ENCODE measurements at places on chromosomes 6 and 20. TPM values are rescaled to one million over a fixed set of nuclear protein-coding genes. Genes with fewer than 3 reads are reported as not detected.

DNA sequence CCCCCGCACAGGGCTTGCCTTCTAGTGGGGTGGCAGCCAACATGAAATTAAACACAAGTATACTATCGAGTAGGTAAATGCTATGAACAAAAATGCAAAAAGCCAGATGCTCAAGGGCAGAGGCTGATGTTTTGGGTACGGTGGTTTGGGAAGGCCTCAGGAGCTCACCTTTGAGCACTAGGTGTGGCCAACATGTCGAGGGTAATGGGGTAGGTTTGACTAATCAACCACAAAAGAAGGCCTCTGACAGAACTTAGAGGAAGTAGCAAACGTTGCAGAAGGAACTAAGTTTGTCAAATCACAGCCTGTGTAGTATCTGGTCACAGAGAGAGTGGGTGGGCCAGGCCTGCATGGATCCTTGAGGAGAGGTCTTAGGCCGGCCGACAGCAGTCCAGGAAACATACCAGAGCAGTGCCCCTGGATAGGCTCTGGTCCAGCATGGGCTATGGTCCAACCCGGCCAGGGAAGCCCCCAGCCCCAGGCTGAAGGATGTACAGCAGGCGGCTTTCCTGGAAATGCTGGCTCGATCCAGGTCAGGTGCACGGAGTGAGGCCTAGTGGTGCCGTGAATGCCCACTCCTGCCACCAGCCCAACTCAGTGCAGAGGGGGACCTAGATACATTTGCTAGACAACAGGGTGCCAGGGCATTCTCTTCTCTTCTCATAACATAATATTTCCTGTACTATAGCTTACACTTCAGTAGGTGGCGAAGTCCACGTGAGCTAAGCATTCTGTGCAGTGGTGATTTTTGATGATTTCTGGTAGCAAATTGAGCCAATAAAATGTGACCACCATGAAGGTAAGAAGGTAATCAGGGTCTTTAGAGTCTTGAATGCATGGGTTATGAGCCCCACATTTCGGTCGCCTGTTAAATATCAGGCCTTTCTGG, 56.3 kb upstream of the CD93 start:
- peak; percentile 83 for DNase-seq

DNA sequence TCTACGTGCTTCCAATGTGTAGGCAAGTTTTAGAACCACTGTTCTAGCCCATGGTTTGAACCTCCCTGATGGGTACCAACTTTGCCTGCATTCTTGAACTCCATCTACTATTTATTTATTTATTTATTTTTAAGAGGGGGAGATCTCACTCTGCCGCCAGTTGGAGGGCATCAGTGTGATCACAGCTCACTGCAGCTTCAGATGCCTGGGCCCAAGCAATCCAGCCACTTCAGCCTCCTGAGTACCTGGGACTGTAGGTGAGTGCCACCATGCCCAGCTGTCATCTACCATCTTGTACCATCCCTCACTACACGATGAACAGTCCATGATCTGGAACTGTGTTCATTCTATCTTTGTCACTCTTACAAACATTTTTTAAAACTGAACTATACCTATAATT, 28.2 kb downstream of the HLA-F start:
- DNase-seq = no peak

The DSP gene
- 471 TPM for total RNA-seq

DNA sequence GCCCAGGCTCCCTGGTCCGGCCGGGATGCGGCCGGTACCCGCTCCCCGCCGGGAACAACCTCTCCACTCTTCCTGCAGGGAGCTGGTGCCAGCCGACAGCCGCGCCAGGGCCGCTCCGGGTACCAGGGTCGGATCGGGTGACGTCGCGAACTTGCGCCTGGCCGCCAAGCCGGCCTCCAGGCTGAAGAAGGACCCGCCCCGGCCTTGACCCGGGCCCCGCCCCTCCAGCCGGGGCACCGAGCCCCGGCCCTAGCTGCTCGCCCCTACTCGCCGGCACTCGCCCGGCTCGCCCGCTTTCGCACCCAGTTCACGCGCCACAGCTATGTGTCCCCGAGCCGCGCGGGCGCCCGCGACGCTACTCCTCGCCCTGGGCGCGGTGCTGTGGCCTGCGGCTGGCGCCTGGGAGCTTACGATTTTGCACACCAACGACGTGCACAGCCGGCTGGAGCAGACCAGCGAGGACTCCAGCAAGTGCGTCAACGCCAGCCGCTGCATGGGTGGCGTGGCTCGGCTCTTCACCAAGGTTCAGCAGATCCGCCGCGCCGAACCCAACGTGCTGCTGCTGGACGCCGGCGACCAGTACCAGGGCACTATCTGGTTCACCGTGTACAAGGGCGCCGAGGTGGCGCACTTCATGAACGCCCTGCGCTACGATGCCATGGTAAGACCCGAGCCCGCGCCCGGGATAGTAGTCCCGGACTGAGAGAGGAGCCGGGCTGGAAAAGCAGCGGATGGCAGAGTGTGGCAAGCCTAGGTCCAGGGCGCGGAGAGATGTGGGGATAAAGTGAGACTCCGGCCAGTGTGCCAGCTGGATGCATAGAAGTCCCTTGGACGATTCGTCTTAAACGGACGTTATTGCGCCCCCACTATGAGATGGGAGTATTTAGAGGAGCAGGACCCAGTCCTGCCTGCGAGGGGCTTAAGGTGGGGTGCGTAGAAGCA, at the start of gene NT5E:
TSS of gene NT5E (plus strand) at position 266 of the 942 bp plus-strand sequence. CDS start at position 323, 57 bp downstream.
- DNase-seq = peak; percentile 95

The GCLC gene
- 37.1 TPM for total RNA-seq

The SPATA25 gene
- total RNA-seq = 1.2 TPM

The PSORS1C1 gene
- 4.2 TPM for total RNA-seq

The ZNF318 gene
- 23.6 TPM for total RNA-seq

DNA sequence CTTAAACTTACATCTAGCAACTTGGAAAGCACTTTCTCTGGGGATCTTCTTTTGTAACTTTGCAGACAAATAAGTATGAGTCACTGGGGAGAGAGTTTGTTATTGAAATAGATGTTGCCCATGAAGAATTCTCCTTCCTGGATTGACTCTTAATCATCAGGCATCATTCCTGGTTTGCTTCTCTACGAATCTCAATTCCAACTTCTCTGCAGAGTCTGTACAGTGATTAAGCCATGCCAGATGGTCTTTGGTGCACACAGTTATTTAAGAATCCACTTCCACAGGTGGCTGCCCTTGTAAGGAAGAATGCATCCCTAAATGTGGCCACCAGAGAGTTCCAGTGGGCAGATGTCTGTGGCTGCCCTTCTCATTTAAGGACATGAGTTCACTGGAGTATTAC, 25.7 kb downstream of the MYCT1 start:
- DNase-seq = no peak

The PTCRA gene
- total RNA-seq = not detected

The PSMB9 gene
- total RNA-seq = 0.90 TPM

DNA sequence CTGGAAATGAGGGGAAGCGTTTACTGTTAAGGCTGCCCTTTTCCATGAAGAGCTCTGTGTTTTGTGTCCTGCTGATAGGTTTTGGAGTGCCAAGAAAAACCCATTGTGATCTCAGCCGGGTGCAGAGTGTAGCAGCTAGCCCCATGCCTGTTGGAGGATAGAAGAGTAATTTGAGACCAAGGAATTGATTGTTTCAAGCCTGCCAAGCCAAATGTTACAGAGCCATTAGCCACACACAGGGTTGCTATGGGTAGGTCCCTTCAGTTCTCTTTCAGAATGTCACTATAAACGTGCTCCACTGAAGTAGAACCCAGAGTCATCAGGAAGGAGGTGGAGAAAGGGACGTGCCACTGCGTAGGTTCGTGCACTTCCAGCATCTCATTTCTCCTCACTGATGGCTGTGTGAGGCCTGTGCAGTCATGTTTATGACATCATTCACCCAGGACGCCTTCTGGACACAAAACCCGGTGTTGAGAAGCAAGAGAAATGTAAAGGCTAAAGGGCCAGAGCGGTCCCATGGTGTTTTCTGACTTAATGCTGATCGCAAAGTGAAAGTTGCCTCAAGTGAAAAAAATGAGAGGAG, 6.6 kb downstream of the GMPR start:
- no peak for DNase-seq

DNA sequence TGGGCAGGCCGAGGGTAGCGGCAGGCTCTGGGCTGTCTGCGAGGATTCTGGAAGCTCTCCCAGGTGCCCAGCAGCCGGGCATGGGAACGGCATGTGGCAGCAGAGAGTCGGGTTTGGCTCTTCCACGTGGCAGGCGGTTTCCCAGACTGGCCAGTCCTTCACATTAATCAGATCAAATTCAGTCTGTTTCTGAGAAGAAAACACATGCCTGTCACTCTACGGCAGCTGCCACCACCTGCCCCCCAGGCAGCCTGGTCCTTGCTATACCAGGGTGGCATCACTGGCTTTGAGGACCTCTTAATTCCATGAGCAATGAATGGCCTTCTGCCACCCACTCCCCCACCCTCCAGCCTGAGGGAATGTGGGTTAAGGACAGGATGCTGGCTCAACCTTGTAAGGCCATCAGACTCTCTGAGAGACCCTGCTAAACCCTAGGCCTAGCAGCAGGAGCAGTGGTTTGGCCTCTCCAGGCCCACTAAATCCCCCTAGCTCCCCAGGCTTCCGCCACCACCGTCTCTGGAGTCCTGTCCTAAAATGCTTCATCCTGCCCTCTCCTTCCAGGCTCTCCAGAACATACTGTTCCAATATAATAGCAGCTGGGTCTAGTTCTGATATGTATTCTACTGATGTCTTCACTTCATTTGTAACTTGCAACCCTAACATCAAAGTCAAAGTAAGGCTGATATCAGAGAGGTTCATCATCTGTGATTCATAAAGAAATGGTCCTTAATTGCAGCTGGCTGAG, 47.8 kb downstream of the PLCG1 start:
- DNase-seq = peak; percentile 55

The ENTPD6 gene
- total RNA-seq = 50.3 TPM

The C6orf15 gene
- total RNA-seq = not detected

DNA sequence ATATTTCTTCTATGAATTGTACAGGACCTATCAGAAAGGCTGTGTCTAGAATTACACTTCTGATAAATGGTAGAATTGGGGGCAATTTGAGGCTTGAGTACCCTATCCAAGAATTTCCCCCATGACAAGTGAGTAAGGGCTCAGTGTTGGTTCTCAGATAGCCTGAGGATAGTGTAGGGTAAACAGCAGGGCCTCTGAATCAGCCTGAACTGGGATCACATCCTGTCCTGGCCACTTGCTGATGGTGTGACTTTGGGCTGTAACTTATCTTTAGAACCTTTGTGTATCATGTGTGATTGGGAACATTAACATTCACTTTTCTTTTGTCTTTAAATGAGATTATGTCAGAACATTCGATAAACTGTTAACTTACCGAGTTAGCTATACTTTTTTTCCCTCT, 151.0 kb downstream of the CLIC5 start:
- no peak for DNase-seq

DNA sequence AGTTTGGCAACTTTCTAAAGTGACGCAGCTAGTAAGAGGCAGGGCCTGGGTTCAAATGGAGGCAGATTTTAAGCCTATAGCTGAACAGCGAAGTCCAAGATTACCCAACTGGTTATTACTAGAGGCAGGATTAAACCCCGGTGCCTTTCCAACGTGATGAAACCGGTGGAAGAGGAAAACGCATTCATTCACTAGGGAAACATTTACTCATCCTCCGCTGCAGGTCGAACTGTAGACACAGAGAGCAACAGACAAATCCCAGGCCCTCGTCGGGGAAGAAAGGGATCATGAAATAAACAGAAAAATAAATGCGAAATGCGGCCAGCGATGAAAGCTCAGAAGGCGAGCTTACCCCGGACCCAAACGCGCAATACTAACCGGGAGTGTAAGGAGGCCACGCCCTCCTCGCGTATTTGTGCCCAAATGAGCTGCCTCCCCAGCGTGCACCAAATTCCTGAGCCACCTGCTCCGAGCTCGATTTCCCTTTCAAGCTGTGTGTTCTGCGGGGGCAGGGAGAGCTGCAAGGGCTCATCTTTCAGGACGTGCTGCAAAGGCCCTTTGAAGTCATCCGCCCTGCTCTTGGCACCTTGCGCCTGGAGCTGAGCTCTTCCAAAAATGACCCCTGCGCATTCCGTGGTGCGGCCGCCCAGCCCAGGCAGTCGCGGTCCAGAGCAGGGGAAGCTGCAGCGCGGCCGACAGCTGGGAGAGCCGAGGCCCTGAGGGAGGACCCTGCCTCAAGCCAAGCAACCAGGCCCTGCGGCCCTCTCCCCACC, 46.9 kb downstream of the PDYN start:
- DNase-seq = no peak
